ENCODE measurements at places on chromosomes 1 and 21. TPM values are rescaled to one million over a fixed set of nuclear protein-coding genes. Genes with fewer than 3 reads are reported as not detected.

The KCNH1 gene
- total RNA-seq: 8.9 TPM

The DMRTA2 gene
- total RNA-seq: 0.46 TPM

The CHRNB2 gene
- total RNA-seq: 0.03 TPM

The GJC2 gene
- 5.1 TPM for total RNA-seq

The TFF3 gene
- not detected for total RNA-seq

The OTUD3 gene
- total RNA-seq: 5.1 TPM

The RHOU gene
- 0.91 TPM for total RNA-seq
